ENCODE measurements at places on chromosomes 4 and X.

DNA sequence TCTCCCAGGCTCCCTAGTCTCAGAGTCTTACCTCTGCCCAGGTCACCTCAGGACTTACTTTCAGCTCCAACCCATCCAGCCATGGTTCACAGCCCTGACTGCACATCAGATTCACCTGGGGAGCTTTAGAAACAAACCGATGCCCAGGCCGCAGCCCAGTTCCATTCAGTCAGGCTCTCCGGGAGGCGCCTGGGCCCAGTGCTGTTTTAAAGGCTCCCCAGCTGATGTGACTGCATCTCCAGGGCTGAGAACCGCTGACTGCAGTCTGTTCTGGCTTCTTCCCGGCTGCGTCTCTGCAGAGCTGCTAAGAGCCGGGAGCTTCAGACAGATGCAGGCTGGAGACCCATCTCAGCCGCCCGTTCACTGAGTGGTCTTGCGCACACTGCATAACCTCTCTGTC is 44.4 kb upstream of the LGI2 start:
- no peak for DNase-seq

GRCh38 chr4:140212646-140213045 is 58.7 kb upstream of the MAML3 start:
- no peak for DNase-seq

GRCh38 chr4:152107736-152108500 is 347.1 kb upstream of the GATB start:
- no peak for DNase-seq

- DNase-seq, result no peak
These were observed 19.4 kb downstream of the SEPTIN11 start for GRCh38 chr4:76968937-76969336.

DNA sequence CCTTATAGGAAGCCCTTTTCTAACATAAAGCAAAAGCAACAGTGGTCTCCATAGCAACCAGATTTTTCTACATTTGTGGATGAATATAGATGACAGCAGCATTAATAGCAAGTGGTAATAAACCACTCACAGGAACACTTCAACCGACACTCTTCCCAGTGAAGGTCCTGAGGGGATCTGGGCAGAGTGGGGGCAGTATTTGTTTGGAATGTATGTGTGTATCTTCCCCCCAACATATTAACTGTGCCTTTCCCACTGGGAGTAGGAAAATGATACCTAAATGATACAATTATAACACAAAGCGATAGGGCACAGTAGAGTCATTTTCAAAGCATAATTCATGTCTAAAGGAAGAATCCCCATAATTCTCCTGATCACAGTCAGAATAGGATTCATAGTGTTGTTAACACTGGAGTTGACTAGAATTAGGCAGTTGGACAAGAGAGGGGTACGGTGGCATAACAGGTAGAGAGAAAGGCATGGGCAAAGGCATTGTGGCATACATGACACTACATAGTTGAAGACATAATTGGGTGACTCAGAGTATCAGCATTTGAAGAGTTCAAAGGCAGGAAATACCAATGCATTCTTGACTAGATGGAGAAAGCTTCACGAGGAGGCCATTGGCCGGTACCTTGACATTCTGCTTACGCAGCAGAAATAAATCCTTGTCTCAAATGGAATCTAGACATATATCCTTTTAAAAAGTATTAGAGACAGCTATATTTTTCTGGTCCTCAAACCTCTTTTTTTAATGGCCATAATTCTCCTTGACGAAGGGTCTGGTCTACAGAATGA is 15.2 kb downstream of the CAPN6 start:
- no peak for DNase-seq

DNA sequence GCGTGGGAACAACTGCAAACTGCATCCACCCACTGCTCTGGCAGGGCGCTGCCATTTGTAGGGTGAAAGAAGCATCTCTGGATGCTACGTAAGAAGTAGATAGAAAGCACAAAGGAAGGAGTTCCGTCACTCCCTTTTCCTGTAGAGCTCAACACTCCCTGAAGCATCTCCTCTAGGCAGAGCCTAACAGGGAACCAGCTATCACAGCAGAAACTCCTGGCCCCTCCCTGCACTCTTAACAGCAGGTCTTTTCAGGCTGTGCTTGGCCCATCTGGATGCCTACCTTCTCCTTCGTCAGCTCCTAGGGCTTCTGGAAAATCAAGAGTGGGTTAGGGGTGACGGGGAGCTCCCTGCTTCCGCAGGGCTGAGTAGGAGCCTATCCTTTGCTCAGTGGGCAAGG is 112.9 kb upstream of the TLL1 start:
- no peak for DNase-seq

DNA sequence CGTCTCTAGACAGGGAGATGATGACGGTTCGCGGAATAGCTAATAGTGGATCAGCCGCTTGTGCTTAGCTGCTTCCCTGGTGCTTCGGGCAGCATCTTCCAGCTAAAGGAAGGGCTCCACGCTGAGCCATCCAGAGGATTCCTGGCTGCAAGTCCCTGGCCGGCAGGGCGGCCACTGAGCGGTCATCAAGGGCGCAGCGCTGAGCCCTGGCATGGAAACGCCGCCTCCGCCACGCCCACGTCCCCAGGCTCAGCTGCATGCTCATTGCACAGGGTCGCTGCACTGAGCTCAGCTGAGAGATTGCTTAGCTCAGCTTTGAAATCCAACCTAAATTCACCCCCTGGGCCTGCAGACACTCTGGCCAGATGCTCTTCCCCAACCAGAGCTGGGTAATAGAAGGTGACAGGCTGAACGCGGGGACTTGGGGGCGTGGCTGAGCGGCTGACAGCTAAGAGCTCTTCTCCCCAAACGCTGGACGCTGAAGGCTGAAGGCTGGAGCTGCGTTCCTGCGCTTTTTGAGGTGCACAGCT is 118.2 kb upstream of the KIT start:
- DNase-seq, result peak; percentile 53

GRCh38 chr4:17066236-17066635 is 167.8 kb upstream of the LDB2 start:
- DNase-seq, result no peak
